ENCODE measurements at places on chromosomes 12 and 14.

DNA sequence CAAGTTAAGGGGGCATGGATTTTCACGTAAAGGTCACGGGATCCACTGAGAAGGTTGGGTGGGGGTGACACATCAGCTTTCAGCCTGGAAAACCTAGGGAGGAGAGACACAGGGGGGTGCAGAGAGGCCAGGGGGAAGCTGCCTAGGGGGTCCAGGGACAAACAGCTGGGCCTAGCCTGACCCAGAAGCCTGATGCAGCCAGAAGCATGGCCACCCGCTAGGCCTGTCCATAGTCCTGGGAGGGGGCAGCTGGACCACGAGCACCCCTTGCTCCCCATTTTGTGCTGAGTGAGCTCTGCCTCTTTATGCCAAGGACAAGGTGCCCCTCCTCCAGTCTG lies 322.7 kb upstream of the RTL1 start:
- DNase-seq = no peak

DNA sequence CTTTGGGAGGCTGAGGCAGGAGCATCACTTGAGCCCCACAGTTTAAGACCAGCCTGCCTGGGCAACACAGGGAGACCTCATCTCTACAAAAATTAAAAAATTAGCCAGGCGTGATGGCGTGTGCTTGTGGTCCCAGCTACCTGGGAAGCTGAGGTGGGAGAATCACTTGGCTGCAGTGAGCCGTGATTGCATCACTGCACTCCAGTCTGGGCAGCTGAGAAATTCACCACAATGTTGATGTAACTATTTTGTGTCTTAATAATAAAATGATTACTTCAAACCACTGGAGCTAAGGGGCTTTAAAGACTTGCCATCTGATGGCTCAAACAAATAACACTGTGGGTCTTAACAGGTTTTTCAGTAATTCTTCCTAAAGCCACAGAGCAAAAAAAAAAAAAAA lies 10.8 kb downstream of the ERH start:
- no peak for DNase-seq

GRCh38 chr12:123242116-123242904 lies 9.1 kb downstream of the MTRFR start:
- no peak for DNase-seq

- no peak for DNase-seq
Observed at GRCh38 chr12:49777800-49778748, 36.7 kb downstream of the TMBIM6 start.

DNA sequence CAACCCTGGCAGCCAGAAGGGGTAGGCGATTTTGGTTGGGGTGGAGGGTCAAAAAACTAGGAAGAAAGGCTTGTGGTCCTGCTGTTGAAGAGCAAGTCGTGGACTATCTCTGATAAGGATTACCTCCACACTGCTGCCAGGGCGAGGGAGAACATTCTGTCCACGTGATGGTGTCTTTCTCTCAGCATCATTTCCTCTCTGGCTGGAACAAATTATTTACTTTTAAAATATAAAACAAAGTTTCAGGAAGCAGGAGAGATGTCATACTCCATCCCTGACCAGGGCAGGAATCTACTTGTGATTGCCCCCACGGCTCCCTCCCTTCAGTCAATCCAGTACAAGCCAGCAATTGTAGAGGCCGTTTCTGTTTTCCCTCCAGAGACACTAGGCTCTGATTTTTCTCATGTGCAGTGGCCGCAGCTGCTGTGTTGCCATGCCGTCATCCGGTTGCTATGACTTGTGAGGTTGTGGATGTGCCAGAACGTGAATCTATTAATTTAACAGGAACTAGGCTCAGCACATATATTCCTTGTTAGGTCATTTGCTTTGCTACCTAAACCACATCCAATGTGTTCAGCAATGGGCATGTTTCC lies 61.5 kb upstream of the PTGR2 start:
- peak; percentile 74 for DNase-seq

DNA sequence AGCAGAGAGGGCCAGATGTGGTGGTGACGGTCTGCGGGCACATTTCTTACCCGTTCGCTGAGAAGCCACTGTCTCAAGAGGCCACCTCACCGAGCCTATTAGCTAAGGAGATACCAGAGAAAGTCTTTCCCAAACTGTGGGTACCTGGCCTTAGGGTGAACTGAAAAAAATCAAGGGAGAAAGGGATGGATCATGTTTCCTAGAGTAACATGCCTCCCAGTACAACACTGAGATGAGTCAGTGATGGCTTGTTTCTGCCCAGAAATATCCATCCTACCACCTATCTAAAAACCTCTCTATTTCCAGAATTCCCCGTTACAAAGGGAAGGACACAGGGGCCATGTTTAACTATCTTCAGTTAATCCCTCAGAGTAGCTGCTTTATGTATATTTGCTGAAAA lies 83.7 kb downstream of the LMNTD1 start:
- DNase-seq = no peak

DNA sequence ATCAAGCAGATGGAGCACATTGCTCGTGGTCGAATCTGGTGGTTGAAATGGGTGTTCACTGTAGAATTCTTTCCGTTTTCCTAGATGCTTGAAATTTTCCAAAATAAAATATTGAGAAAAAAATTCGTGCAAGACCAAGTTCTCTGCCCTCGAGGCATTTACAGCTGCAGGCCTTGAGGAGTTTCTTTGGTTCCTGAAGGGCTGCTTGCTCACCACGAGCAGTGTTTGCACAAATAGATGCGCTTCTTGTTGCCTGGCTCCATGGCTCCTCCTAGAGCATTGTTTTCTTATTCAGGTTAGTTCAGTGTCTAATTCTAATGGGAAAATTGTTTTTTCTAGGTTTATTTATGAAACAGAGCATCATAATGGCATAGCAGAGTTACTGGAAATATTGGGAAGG lies 74.5 kb upstream of the DYNC1H1 start:
- no peak for DNase-seq

GRCh38 chr14:37145395-37145794 lies 27.0 kb downstream of the SLC25A21 start:
- no peak for DNase-seq

GRCh38 chr12:77407931-77408330 lies 342.6 kb upstream of the E2F7 start:
- no peak for DNase-seq

GRCh38 chr12:14167005-14167628 lies 185.7 kb upstream of the GRIN2B start:
- DNase-seq = peak; percentile 1

DNA sequence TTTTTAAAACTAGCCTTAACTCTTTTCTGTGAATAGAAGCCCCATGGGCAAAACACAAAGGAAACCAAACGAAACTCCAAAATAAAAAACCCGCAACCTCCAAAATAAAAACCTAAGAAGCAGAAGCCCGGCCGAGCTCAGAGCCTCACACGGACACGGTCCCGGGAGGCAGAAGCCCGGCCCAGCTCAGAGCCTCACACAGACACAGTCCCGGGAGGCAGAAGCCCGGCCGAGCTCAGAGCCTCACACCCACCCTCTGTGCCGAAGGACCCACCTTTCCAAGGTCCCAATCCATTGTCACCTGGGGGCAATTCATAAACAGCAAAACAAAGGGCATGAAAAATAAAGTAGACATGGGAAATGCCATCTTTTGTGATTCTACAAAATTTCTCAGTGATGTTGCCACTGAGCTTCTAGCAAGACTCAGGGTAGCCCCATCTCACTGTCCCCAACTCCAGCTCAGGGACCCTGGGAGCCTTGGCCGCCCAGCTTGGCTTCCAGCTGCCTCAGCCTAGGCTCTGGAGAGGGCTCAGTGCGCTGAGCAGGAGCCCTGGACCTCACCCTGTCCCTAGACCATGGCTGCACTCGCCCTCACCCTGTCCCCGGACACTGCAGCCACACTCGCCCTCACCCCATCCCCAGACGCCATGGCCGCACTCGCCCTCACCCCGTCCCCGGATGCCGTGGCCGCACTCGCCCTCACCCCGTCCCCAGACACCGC lies 82.2 kb downstream of the GALNT9 start:
- DNase-seq = no peak

GRCh38 chr14:73026243-73026844 lies 562 bp downstream of the ZFYVE1 start:
- no peak for DNase-seq

GRCh38 chr12:9699898-9700605 lies 30.5 kb downstream of the CLEC2D start:
- no peak for DNase-seq

DNA sequence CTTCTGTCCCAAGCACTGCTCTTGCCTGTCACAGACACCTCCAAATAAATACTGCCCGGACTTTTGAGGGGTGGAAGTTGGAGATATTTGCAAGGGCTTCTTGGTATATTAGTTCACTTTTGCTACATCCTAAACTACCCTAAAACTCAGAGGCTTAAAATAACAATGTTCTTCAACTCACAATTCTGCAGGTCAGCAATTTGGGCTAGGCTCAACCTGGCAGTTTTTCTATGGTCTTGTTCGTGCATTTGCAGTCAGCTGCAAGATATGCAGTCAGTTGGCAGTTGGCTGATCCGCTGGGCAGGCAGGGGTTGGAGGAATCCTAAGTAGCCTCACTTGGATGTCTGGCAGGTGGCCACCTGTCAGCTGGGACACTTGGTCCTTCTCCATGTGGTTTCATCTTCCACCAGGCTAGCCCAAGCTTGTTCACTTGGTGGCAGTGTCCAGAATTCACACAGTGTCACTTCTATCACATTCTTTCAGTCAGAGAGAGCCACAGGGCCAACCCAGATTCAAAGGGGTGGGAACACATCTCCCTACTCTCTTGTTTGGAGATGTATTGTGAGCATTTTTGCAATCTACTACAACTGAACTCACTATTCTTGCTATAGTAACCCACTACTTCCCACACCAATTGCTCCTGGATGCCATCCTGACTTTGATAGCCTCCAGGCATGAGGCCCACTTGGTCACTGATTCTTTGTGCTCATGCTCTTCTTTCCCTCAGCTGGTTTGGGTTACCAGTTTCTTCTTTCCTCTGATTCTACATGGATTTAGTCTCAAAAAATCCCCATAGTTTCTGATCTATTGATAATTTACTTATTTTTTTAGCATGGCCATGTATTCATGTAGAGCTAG lies 27.8 kb upstream of the CAPRIN2 start:
- no peak for DNase-seq

GRCh38 chr12:20369305-20370013 lies 1.1 kb downstream of the PDE3A start:
- DNase-seq = peak; percentile 47

GRCh38 chr12:71854594-71854993 lies 15.0 kb downstream of the TBC1D15 start:
- DNase-seq = no peak

DNA sequence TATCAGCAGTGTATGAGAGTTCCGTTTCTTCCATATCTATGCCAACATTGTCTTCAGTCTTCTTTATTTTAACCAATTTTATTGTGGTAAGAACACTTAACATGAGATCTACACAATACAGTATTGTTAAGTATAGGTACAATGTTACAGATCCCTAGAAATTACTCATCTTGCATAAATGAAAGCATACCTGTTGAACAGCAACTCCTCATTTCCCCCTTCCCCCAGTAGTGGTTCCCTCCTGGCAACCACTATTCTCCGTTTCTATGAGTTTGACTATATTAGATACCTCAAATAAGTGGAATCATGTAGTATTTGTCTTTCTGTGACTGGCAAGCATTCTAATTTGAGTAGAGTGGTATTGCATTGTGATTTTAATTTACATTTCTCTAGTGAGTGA lies 150.5 kb downstream of the CRADD start:
- DNase-seq = no peak

DNA sequence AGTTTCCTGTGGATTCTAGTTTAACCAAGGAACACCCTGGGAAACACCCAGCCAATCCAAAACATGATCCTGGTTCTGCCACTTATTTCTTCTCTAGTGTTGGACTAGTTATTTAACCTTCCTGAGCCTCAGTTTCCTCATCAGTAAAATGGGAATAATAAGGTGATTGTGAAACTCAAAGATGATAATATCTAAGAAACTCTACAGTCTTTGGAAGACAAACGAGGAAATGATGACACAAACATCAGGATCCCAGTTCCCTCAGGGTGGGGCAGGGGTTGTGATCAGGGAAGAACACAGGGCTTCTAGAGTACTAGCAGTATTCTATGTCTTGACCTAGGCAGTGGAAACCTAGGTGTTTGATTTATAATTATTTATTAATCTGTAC lies 18.1 kb upstream of the TMEM106C start:
- DNase-seq = no peak

- DNase-seq = no peak
Observed at GRCh38 chr12:133057446-133057845, 20.1 kb downstream of the ZNF84 start.

- DNase-seq = no peak
Observed at GRCh38 chr14:99072956-99073355, 199.0 kb downstream of the BCL11B start.

DNA sequence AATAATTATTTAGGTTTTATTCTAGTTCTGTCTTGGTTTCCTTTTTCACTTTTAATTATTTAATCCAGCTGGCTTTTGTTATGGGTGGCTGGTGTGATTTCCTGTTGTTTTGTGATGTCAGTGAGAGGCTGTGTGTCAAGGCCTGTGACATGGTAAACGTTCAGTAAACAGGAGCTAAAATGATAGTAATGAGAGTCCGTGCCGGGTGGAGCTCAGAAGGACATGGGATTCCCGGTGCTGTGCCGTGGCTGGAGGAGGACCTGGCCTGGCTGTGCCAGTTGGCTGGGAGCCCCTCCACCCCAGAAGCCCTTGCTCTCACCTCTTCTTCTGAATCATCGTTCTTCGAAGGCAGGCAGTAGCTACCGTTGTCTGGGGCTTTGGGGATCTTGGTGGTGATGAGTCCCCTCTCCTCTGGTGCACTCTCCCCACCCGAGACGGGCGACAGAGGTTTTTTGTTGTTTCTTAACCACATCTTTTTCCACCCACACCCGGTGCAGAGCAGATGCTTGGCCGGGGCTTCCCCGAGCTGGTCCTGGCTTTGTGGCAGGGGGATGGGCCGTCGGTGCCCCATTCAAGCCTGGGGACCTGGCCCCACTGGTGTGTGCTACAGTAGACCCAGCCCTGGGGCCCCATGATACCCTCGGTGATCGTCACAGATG lies 29.1 kb downstream of the SH2B3 start:
- DNase-seq = no peak

- no peak for DNase-seq
Observed at GRCh38 chr12:49838973-49839633, 3.8 kb downstream of the BCDIN3D start.

DNA sequence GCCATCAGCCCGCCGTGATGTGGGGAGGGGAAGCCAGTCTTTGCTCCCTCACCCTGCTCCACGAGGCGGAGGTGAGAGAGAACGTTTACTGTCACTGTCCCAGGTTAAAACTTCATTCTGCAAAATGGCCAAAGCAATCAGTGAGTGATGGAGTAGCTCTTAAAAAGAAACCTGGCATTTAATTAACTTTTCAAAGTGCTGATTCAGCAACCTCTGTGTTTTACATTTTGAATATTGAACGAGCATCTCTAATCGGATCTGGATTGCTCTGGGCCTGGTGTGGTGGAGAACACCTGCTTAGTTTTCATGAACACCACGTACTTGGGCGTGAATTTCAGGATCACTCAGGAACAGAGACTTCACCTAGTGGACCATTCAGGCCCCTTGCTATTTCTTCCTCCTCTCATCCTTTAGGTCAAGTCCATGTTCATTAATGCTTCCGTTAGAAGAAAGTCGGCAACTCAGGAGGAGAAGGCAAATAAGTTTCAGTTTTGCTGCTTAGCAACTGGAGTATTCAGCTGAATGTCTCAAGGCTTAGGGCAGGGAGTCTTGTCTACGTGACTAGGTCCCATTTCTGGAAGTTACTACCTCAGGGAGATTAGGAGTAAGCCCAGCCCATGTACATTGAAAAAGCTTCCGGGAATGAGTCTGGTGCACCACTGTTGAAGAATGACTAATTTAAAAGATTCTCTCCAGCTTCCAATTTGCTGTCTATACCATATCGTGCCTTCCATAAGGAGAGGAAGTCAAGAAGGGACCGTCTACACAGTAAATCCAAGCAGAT lies 68.2 kb downstream of the IFT43 start:
- no peak for DNase-seq

- no peak for DNase-seq
Observed at GRCh38 chr12:26713885-26714383, 119.1 kb downstream of the ITPR2 start.

Data from amniotic stem cell (primary cell).